ENCODE measurements at places on chromosomes 1 and 21. TPM values are rescaled to one million over a fixed set of nuclear protein-coding genes. Genes with fewer than 3 reads are reported as not detected.

DNA sequence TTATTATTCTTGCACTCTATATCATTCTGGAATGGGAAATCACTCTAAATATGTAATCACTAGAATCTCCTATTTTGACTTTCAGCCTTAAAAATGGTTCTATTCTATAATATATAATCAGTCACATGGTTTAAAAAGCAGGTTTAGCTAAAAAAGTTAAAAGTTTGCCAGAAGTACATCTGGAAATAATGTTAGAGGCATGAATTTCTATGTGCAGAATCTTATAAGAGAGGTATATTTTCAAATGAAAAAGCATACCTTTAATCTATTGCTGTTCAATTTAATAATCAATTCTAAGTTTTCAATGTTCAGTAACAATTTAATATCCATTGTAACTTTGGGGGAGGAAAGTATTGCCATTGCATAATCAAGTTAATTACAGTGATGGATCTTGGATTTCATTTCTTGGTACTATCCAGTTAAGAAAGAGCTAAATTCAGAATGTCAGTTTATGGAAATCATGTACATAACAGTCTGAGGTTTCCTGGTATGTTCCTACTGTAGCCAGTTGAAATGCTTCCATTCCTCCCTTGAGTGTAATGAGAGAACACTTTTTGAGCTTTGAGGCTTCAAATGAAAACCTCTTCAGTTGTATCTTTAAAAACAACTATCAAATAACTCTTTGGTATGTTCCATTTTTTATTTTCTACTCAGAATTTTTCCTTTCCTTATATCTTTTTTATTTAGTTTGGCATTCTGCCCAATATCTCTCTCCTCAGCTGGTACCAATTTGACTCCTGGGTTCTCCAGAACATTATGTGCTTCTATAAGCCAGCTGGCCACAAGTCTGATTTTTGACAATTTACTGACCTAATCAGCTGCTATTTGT is 175.7 kb upstream of the COL11A1 start:
- DNase-seq: peak; percentile 50

GRCh38 chr1:193260056-193260745 is 73.8 kb upstream of the B3GALT2 start:
- peak; percentile 9 for DNase-seq

DNA sequence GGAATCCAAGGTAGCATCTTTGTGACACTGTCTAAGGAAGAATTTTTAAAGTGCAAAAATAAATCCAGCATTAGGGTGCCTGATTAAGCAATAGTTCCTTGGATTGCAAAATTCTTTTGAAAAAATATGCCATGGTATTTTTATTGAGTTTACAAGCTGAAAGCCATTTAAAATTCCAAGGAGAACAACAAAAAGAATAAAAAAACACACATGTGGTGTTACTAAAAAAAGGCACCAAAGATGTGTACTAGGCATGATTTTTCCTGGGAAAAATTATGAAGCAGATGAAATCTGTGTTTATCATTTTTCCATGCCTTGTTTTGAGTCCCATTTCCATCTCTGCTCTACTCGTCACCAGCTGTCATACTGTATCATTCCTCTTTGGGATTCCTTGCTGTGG is 157.0 kb upstream of the ZNHIT6 start:
- DNase-seq: peak; percentile 44

DNA sequence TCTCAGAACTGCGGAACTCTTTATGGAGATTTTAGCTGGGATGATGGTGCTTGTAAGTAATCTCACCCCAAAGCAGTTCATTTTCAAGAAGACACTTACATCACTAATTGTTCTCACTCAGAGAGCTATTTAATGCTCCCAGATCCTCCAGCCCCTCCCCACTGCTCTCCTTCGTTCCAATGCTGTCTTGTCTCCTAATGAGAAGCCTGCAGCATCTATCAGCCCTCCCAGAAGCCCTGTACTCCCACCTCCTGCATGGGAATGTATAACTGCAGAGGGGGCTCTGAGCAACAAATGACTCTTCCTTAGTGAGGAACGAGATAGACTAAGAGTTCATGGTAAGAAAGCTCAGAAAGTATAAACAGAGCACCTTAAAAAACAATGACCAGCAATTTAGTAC is 377.4 kb upstream of the RUNX1 start:
- no peak for DNase-seq

DNA sequence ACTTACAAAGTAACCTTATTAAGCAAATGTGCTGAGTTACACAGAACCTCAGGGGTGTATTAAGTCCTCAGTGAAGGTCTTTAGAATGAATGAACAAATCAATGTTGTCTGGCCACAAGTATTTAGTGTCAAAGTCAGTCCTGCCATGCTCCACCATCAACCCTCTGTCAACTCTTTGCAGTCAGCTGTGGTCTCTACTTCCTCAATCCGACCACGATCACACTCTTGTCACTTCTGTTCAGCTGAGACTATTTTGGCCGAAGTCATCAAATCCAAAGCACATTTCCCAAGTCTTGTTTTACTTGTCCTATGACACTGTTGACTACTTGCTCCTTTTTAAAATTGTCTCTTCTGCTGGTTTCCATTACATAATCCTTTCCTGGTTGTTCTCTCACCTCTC is 173.5 kb downstream of the ST6GALNAC5 start:
- DNase-seq: peak; percentile 48

- DNase-seq: peak; percentile 60
These were observed 19.1 kb upstream of the NTMT2 start for GRCh38 chr1:170126696-170127095.

DNA sequence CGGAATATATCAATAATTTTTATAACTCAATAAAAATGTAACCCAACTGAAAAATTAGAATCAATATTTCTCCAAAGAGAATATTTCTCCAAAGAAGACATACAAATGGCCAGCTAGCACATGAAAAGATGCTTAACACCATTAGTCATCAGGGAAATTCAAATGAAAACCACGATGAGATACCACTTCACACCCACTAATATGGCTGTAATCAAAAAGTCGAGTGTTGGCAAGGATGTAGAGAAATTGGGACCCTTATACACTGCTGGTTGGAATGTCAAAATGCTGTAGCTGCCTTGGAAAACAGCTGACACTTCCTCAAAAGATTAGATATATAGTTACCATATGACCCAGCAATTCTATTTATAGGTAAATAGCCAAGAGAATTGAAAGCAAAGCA is 133.0 kb downstream of the GPR52 start:
- no peak for DNase-seq

DNA sequence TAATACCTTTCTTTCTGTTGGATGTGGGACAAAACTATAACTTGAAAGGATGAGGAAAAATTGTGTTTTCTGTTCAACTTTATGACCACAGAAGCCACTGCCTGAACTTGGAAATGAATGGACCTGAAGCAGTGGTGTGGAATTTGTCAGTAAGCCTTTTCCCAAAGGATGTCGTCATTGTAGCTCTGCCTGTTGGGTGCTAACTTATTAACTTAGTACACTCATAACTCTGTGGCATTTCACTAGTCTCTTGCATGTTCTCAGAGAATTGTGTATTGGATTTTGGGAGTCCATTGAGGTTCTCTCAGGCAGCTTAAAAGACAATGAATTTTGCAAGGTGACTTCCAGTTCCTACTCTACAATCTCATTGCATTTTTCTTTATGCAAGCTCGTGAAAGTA is 49.6 kb downstream of the KCNK2 start:
- no peak for DNase-seq

- no peak for DNase-seq
These were observed 18.5 kb upstream of the TBX15 start for GRCh38 chr1:119006406-119007279.

DNA sequence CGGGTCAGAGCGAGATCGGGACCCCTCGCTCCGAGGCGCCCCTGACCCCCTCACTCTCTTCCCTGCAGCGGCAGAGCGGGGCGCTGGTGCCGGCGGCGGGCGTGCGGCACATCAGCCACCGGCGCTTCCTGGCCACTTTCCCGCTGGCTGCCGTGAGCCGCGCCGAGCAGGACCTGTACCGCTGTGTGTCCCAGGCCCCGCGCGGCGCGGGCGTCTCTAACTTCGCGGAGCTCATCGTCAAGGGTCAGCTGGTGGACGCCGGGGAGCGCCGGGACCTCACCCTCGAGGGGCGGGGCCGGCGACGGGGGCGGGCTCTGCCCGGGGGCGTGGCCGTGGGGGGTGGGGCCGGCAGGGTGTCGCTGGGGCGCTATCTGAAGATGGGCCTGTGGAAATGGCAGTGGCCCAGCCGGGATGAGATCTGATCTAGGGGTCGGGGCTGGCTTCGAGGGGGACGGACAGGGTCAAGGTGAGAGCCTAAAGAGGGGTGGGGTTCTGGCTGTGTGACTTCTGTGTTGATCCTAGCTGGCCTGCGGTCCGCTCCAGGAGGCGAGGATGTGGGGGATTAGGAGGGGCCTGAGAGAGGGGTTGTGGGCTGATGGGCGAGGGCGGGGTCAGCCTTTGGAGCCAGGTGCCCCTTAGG is 23.6 kb downstream of the PTPRU start:
- DNase-seq: no peak

PYHIN1 gene
- not detected for total RNA-seq

RGS7 gene
- 0.10 TPM for total RNA-seq

GJA9 gene
- not detected for total RNA-seq

Measured in myocyte (in vitro differentiated cells).